ENCODE measurements at places on chromosomes 2 and 18. TPM values are rescaled to one million over a fixed set of nuclear protein-coding genes. Genes with fewer than 3 reads are reported as not detected.

The CENPA gene
- total RNA-seq: not detected

DNA sequence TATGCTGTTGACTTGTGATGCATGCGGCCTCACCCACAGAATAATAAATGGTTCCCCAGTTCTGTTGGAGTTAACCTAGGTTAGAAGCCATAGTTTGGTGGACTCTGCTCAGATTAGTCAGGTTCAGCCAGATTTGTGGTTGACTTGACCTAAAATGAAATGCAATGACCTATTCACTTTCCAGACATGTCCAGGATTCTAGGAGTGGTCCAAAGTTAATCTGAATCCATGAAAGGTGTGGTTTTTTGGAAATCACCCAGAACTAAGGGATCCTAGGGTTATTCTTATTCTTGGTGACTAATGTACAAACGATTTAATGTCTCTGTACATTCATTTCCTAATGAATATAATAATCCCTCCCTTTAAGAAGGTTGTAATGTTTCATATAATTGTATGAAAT is 88.9 kb upstream of the RBBP8 start:
- DNase-seq: peak; percentile 71

DNA sequence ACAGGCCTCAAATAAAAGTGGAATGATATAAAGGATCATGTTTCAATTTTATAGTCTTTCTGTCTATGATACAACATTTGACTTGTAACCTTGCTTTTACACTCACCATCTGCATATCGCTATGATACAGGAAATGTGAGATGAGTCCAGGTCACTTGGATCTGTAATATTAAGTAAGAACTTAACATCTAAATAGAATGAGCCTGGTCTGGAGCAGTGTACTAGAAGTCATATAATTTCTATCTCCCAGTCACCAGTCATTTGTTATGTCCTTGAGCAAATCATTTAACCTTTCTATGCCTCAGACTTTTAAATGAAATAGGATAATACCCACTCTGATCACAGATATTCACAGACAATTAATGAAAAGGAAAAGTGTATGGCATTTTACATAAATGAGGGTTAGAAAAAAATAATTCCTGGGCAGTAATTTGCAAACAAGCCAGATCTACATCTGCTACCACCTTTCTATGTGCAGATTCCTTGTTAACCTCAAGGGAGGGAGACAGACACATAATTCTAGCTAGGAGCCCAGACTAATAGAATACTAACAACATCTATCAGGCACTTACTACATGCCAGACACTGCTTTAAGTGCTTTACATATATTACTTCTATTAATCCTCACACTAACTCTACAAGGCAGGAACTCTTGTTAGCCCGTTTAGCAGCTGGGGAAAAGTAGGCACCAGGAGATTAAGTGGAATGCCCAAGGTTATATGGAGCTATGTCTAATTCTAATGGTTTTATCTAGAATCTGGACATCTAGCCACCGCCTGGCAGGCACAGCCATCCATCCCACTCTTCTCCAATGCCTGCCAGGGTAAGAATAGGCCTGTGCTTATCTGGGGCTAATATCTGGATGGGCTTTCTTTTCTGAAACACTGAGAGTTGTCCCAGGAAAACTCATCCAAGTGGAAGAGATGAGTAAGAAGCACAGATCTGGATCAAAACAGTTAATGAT is 313.6 kb upstream of the CDH20 start:
- no peak for DNase-seq

DNA sequence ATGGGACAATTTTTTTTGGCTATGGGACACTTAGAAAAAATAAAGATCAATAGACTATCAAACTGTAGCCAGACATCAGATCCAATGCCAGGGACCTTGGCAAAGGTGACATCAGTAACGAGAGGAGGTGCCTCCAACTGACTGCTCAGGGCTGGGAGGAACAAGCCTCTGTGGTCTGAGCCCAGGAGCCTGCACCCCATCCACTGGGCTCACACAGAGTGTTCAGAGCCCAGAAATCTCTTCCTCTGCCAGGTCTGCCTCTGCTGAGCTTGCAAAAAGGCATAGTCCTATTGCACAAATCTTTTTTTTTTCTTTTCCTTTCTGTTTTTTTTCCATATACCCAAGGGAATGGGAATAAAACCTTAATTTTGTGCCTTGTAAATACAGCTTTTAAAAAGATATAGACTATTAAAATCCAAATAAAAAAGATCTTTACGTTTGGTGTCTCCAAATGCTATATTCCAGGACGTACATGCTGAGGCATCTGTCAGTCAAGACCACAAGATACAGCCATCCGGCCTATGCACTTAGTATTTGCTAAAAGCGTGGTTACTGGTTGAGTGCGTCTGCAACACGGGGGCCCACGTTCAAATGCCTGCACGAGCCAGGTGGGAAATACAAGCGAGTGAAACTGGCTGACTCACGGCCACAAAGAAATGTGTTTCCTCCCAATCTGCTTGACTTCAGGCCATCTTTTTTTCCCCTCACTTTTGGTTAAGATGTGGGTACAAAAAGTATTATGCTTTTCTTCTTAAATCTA is 7.8 kb upstream of the ARHGAP25 start:
- no peak for DNase-seq

The UNC80 gene
- not detected for total RNA-seq

The HTR2B gene
- 33.0 TPM for total RNA-seq
